ENCODE measurements at places on chromosomes 7 and 10.

DNA sequence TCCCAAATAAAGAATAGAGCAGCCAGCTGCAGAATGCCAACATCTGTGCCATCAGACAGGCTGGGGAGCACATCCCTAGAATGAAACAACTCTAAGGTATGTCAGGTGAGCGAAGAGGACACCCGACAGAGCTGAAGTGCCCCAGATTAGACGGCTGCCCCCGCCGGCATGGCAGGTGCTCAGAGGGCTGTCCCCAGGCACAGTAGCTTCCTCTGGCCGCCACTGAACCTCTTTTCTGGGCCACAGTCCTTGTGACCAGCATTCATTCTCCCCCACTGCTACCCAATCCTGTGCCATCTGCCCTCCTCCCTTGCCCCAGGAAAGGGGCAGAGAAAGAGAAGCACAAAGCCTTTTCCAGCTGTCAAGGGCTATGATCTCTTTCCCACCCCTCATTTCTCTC lies 41.7 kb downstream of the RGS10 start:
- no peak for DNase-seq

GRCh38 chr7:121366852-121367431 lies 29.2 kb downstream of the FAM3C start:
- no peak for DNase-seq

DNA sequence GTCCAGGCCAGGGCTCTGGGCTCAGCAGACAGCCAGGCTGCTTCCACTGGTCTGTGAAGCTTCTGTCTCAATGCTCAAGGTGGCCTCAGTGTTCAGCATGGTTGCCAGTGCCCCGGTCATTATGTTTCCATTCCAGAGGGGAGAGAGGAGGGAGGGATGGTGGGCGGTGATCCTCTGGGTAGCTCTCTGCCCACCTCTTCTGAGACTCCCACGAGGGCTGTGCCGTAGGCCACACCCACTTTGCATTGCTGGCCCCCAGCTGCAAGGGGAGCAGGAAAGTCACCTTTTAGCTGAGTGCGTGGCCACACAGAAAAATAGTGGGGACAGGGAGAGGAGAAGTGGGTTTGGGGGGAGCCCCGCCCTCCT lies 42.5 kb downstream of the FOXK1 start:
- no peak for DNase-seq

- no peak for DNase-seq
These were observed 2.0 kb downstream of the PLCE1 start for GRCh38 chr10:93995598-93996271.

DNA sequence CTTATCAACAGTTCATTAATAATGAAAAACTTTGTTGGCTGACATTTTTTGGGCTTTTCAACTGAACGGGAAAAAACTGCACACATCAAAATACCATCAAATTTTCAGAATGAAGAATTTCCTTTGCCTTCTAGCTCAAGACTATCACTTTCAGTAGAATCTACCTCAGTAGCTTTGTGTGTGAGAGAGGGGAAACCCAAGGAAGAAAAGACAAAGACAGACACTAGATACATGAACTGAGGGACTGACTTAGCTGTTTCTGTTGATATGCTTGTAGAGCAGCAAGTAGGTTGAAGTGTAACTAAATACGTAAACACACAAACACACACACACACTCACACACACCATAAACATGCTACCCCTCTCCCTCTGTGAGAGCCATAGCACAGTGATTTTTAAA lies 257.1 kb downstream of the CDK14 start:
- DNase-seq: no peak
